ENCODE measurements at places on chromosomes 2 and 18.

DNA sequence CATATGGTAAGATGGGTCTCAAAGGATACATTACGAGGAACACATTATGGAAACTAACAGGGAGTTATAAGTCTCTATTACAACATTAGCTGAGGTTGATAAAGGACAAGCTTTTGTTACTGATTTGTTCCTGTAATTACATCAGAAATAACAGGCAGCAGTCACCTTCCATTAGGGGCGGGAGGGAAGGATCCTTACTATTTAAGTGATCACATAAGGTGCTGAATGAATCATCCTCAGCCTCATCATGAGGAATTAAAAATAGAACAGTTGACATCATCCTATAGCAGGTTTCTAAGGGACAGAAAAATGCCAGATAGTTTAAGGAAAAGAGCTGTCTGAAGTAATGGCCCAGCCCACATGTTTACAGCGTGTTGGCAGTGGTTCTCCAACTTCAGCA, 86.9 kb upstream of the MGAT5 start:
- DNase-seq, result no peak

DNA sequence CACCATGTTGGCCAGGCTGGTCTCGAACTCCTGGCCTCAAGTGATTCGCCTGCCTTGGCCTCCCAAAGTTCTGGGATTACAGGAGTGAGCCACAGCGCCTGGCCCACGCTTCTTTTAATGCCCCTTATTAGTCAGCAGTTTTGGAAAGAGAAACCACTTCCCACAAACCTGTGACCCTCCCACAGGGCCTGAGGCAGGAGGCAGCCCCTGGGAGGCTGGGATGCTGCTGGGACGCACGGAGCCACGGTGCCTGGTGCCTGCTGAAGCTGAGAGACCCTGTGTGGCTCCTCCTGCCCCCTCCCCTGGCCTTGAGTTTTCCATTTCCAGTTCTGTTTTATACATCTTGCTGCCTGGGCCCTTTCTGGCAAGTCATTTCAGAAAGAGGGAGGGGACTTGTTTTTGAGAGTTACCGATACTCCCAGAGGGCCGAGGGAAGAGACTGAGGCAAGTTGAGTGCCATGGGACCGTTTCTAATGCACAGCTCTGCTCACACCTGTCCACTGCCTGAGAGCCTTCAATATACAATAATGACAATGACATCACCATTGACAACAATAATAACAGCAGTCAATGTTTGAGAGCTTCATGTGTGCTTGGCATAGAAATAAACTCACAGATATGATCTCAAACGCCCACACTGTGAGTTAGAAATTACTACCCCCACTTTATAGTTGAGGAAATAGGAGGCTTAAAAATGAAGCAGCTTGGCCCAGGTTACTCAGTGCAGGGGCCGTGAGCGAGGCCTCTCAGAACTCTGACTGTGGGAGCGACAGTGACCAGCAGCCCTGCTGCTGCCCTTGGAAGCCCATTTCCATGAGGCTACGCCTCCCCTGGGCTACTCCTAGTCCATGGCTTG, 78.1 kb upstream of the YWHAQ start:
- no peak for DNase-seq

- DNase-seq, result no peak
These were observed 22.8 kb upstream of the RUFY4 start for GRCh38 chr2:218046238-218046637.

GRCh38 chr2:3198119-3198518, 179.5 kb downstream of the EIPR1 start:
- no peak for DNase-seq

GRCh38 chr18:79787865-79788733, 9.6 kb upstream of the KCNG2 start:
- no peak for DNase-seq

GRCh38 chr18:77346208-77346810, 96.7 kb downstream of the GALR1 start:
- no peak for DNase-seq

DNA sequence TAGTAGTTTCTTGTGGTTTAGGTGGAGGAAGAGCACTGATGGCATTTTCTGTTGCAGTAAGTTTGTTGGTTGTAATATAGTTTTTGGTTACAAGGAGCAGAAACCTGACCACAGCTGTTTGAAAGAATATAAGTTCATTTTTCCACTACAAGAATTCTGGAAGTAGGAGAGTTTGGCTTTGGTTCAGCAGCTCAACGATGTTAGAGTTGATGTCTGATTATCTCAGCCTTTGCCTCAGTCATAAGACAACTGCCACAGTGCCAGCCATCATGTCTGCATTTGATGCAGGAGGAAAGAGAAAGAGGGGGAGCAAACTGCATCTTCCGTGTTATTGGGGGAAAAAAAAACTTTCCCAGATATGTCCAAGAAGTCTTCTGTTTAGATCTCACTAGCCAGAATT, 119.1 kb downstream of the LYPD1 start:
- no peak for DNase-seq

DNA sequence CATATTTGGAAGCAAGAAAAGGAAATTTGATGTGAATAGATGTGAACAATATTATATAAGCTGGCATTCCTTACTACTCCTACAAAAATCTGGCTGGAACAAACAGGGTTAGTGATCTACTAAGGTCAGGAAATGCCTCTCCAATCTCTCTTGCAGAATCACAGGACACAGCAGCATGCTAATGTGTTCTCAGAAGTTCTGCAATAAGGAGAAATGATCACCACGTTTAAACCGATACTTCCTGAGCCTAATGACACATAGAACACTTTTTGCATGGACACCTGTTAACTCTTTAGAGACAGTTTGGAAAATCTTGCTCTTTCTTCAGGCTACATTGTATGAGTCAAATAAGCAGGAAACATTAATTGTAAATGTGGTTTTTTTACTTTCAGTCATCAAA, 89.6 kb upstream of the MAP3K20 start:
- DNase-seq, result no peak

- no peak for DNase-seq
These were observed 74.6 kb upstream of the ARL5A start for GRCh38 chr2:151902829-151903228.

DNA sequence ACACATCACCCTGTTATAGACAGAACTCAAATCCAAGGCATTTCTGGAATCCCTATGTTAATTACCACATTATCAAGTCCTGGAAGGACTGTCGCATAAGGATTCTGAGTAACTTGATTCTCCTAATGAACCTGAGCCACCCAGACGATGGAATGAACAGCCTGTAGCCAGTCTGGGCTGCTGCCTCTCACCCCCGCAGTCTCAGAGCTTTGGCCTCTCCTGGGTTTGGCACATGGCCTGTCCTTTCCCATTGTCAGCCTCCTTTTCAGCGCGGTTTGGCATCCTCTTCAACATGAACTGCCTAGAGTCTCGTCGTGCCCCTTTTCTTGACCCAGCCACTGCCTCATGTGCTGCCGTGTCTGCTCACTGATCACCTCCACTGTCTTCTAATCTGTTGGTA, 147.6 kb downstream of the SLC8A1 start:
- DNase-seq, result no peak

DNA sequence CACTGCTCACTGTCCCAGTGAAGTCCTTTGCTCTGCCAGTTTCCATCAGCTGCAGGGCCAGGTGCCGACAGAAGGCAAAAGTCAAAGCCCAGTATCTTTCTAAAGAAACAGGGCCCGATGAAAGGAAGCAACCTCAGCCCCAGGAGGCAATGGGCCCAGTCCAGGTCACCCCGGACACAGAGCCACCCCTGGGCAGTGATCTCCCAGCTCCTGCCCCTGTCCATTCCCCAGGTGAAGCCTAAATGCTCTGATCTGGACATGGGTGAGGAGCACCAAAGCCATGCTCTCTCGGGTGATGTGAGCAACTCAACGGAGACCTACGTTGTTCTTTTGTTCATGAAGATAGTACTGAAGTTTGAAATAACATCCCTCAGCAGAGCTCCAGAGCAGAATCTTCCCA, 61.6 kb downstream of the HDAC4 start:
- DNase-seq, result no peak

GRCh38 chr2:226860087-226860486, 24.2 kb downstream of the RHBDD1 start:
- DNase-seq, result no peak

DNA sequence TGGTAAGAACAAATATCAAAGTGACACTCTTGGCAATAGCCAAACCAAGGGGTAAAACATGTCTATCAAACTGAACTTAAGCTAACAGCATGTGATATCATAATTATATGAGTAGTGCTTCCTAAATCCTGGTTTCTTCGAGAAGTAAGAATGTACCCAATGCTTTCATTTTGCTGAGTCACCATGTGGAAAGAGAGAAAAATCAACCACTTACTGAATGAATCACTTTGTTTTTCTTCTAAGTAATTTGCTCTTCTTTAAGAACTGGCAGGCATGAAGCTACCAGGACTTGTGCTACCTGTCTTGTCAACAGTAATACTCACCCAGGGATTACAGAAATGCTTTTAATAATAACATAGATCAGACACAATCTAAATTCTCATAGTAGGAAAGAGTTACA, 19.0 kb upstream of the DUSP19 start:
- DNase-seq, result no peak

DNA sequence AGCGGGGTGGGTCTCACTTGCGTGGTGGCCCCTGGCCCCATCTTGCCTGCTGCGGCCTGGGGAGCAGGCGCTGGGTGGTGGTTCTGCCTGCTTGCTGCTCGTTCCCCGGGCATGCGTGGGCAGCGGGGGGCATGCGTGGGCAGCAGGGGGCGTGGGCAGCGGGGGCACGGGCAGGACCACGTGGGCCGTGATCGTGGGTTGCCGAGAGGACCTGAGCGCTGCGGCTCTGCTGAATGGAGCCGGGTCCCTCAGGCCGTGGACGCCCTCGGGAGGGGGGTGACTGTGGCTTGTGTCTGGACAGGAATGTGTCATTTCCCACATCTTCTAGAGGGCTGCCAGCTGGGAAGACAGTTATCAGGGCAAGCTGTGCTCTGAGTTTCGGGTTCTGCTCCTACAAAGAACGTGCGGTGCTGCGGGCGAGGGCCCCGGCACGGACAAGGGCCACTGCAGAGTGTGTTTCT, 8.3 kb upstream of the GAL3ST2 start:
- DNase-seq, result no peak

DNA sequence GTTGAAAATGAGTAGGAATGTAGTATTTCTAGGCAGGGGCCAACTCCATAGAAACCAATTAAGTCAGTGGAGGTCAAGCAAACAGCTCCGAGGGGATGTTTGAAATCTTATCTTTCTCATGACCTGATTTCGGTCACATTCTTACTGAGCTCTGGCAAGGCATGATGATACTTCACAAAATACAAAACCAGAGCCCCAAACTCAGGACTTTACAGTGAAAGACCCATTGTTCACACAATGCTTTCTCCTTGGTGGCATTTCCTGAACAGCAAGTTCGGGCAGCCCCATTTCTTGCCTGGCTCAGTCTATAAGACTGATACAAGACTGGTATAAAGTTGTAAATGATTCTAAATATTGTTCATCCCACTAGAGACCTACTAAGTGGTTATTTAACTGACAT, 53.3 kb downstream of the LAMA1 start:
- no peak for DNase-seq

GRCh38 chr2:226865710-226866109, 29.9 kb downstream of the RHBDD1 start:
- DNase-seq, result no peak

DNA sequence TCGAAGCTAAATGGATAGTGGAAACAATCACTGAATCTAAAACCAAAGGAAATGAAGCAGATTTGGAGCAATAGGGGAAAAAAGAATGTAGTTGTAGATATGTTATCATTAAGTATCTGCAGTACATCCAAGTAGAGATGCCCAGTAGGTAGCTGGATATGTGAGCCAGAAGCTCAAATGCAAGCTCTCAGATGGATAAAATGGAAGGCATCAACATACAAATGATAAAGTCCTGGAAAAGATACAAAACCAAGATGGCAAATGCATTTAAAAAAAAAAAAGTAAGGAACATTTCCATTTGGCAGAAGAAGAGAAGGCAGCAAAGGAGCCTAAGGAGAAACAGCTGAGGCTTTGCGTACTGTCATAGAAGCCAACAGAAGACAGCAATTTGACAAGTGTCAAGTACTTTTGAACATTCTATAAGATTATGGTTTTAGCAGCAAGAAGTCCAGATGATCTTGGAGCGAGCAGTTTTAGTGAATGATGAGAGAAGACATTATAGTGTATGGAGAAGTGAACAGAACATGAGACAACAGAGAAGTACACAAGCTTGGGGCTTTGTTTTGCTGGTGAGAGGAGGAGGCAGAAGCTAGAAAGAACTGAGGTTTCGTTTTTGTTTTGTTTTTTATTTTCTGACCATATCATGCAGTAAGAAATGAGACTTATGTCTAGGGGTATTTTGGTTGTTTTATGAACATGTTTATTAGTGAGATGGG, 18.3 kb downstream of the ROCK2 start:
- no peak for DNase-seq

DNA sequence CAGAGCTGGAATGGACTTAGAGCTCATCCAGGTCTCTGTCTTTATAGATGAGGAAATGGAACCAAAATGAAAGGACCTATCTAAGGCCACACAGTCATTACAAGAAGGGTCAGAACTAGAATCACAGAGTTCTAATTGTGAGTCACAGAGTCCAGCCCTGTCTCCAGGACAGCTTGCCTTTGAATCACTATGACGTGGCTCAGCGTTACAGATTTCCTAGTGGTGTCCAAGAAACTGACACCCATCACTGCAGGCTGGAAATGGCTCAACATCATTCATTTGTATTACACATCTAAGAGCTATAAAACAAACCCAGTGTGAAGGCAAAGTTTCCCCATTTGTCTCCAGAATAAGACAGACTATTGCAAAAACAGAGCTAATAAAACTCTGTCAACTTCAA, 164.3 kb upstream of the SIX2 start:
- DNase-seq, result no peak

- no peak for DNase-seq
These were observed 9.0 kb upstream of the SCN9A start for GRCh38 chr2:166384774-166385173.

DNA sequence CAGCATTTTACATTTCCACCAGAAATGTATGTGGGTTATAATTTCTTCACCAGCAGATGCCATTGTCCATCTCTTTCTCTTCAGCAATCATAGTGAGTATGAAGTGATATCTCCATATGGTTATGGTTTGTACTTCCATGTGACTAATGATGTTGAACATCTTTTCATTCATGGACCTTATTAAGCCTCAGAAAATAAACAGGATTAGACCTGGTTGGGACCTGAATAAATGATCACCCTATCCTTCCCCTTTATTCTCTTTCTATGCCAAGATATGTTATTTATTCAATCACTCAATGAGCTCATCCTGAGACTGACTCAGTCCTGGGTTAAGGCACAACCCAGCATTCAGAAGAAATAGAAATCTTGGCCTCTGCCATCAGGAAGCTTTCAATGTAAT, 86.6 kb downstream of the ANTXR1 start:
- DNase-seq, result no peak

- DNase-seq, result no peak
These were observed 61.8 kb downstream of the CDH2 start for GRCh38 chr18:28115149-28115550.

All from activated naive CD8-positive, alpha-beta T cell treated with anti-CD3 and anti-CD28 coated beads, Interleukin-2, amount 50 U/mL, for 16 hours (primary cell).